Activated CD4-positive, alpha-beta memory T cell treated with anti-CD3 and anti-CD28 coated beads for 36 hours (primary cell): ENCODE measurements at places on chromosomes 4 and X. TPM values are rescaled to one million over a fixed set of nuclear protein-coding genes. Genes with fewer than 3 reads are reported as not detected.

The HTATSF1 gene
- 53.4 TPM for total RNA-seq

The MAGEC1 gene
- not detected for total RNA-seq

The PRRG3 gene
- total RNA-seq = not detected

- DNase-seq = no peak
- H3K36me3 ChIP-seq = peaks cover 18% of the 10 kb centered on the region
- H3K27ac ChIP-seq = peak overlapping the region; percentile 76
- peaks cover 92% of the 10 kb centered on the region for H3K4me1 ChIP-seq
- H3K27me3 ChIP-seq = no peaks in the 10 kb centered on the region
Measured at GRCh38 chrX:65690057-65690855, 22.8 kb downstream of the MSN start.

DNA sequence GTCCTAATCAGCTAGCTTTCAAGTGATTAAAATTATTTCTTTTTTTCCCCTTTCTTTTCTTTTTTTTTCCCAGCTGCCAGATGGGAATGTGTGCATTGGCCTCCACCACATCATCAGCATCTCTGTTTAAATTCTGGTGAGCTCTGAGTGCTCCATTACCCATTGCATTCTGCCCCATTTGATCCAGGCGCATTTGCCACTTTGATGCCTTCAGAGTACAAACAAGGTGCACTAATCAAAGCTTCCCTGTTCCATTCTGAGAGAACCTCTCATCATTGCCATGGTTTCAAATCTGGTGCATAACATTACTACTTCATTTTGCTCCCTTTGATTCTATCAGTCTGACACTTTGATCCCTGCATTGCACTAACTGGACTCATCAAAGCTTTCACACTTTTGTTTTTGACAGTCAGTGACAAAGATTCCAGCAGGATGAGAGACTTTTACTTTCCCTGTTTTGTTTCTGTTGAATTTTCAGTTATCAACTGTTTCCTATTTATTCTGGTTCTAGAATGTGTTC is 238.8 kb upstream of the PCDH10 start:
- no peaks in the 10 kb centered on the region for H3K4me1 ChIP-seq
- H3K27ac ChIP-seq = no peak overlapping the region
- no peak for DNase-seq
- no peak overlapping the region for H3K4me3 ChIP-seq

The ZNF141 gene
- 24.2 TPM for total RNA-seq

DNA sequence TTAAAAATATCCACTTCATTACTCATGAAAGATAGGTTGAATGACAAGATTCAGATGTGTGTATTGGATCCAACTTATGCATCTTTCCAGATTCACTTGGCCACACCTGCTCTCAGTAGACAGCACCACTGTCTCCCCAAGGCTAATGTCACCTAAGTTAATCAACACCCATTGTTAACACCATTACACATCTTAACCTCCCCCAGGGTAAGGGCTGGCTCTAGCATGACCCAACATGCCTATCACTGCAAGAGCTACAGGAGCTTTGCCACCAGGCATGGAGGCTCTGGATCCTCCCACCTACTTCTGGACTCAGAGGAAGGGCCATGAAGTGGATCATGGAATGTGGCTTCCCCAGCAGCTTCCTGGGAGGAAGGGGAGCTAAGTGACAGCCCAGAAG is 32.8 kb upstream of the LSM6 start:
- H3K4me1 ChIP-seq = no peaks in the 10 kb centered on the region
- no peak overlapping the region for H3K27ac ChIP-seq
- DNase-seq = no peak
- H3K27me3 ChIP-seq = peaks cover 9% of the 10 kb centered on the region

GRCh38 chr4:26992657-26993361 is 132.2 kb downstream of the STIM2 start:
- DNase-seq = peak; percentile 46
- H3K4me3 ChIP-seq = no peak overlapping the region
- H3K4me1 ChIP-seq = peaks cover 25% of the 10 kb centered on the region
- H3K27ac ChIP-seq = no peak overlapping the region

- no peaks in the 10 kb centered on the region for H3K36me3 ChIP-seq
- no peak for DNase-seq
- H3K27ac ChIP-seq = no peak overlapping the region
- H3K27me3 ChIP-seq = no peaks in the 10 kb centered on the region
- H3K4me3 ChIP-seq = no peak overlapping the region
Measured at GRCh38 chr4:85829276-85830051, 354.5 kb downstream of the ARHGAP24 start.

The TXK gene
- 18.4 TPM for total RNA-seq

The HSFX2 gene
- total RNA-seq = not detected

GRCh38 chr4:83370640-83370906 is 35.9 kb upstream of the HPSE start:
- H3K36me3 ChIP-seq = no peaks in the 10 kb centered on the region
- no peak overlapping the region for H3K27ac ChIP-seq
- H3K4me1 ChIP-seq = peaks cover 2% of the 10 kb centered on the region
- DNase-seq = no peak
- H3K4me3 ChIP-seq = no peak overlapping the region
- H3K27me3 ChIP-seq = no peaks in the 10 kb centered on the region
